ENCODE measurements at places on chromosomes 1 and 21. TPM values are rescaled to one million over a fixed set of nuclear protein-coding genes. Genes with fewer than 3 reads are reported as not detected.

GRCh38 chr21:29187944-29188343 is 57.5 kb downstream of the MAP3K7CL start:
- no peak overlapping the region for H3K4me3 ChIP-seq
- no peaks in the 10 kb centered on the region for H3K36me3 ChIP-seq
- DNase-seq: no peak
- H3K27me3 ChIP-seq: no peaks in the 10 kb centered on the region

DNA sequence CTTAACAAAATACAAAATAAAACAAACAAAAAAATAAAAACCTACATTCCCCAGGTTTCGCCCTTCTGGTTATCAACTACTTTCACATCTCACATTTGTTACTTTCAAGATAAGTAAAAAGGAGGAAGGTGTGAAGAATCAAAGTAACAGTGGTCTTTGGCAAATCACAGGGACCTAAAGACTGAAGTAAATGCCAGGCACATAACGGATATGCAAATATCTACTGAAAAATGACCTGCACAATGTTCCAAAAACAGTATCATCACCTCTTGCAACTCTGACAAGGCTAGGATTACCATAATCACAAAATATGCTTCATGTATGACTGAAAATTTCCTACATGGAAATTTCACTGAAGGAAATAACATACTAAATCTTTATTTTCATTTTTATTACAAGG is 29.3 kb downstream of the COP1 start:
- no peaks in the 10 kb centered on the region for H3K4me1 ChIP-seq
- no peak overlapping the region for H3K27ac ChIP-seq
- H3K4me3 ChIP-seq: no peak overlapping the region
- H3K27me3 ChIP-seq: no peaks in the 10 kb centered on the region
- DNase-seq: no peak

DNA sequence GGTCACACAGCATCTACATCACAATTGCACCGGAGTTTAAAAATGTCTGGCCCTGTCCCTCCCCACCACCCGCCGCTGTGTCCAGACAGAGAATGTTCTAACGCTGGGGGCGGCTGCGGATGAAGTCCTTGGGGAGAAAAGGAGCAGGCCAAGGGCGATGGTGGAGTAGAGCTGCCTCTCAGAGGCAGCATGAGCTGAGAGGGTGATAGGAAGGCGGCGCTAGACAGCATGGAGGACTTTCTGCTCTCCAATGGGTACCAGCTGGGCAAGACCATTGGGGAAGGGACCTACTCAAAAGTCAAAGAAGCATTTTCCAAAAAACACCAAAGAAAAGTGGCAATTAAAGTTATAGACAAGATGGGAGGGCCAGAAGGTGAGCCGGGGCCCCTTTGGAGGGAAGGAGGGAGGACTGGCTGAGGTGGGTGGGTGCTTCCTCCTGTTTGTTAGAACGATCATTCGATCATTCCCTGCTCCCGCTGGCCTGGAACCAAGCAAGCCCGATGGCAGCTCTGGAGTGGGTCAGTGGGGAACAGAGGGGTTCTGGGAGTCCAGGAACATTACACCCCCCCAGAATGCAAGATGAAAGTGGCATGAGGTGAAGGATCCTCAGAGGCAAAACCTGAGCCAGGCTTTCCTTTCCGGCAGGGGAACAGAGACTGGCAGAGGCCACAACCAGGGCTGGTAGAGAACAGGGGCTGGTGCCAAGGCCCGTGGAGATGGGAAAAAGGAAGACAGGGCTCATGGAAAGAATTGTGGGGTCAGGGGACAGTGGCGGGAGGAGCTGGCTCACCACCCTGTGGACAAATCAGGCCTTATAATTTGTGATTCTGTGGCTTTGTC is at the start of the genes FAM229A and TSSK3:
TSS of gene FAM229A (minus strand) at position 12 of the 840 bp plus-strand sequence. CDS start 394 bp downstream, outside the sequence.
TSS of gene TSSK3 (plus strand) at position 66 of the 840 bp plus-strand sequence. CDS start at position 229, 163 bp downstream.
- peaks cover 2% of the 10 kb centered on the region for H3K36me3 ChIP-seq
- H3K4me3 ChIP-seq: peak within 1 kb of the TSS; percentile 10
- H3K27ac ChIP-seq: no peak within 1 kb of the TSS
- no peaks in the 10 kb centered on the region for H3K4me1 ChIP-seq
- peak; percentile 80 for DNase-seq

DNA sequence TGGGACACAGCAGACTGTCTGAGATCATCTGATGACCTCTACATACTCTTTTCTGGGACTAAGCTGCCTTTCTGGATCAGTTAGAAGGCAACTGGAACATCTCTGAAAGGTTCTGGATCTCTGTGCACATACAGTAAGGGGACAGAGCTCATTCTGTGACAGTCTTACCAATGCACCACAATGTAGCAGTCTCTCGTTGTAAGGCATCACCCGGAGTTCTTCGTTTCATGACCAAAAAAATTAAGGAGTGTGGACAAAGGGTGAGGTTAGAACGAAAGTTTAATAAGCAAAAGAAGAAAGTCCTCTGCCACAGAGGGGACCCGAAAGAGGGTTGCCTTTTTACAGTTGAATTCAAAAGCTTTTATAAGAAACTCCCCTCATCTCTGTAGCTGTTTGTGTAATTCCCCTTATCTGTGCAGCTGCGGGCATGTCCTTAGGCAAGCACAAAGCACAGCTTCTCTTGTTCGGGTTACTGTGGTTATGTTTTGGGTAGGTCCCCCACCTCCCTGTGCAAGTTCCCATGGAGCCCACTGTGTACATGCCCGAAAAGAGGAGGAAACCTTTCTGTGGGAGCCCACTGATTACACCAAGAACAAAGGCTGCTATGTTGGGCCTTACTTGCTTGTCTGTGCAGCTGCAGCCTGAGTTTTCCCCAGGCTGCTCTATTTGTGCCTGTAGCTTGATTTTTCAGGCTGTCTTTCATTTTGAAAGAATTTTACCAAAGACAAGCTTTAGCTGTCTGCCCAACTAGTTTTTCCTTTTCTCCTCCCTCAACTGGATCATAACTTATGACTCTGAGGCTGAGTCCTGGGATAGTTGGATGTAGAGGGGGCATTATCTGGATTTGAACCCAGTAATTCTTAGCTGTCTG is 53.1 kb upstream of the CACNA1E start:
- H3K36me3 ChIP-seq: no peaks in the 10 kb centered on the region
- H3K27me3 ChIP-seq: no peaks in the 10 kb centered on the region
- no peak overlapping the region for H3K4me3 ChIP-seq
- H3K27ac ChIP-seq: no peak overlapping the region
- no peaks in the 10 kb centered on the region for H3K4me1 ChIP-seq

- H3K27me3 ChIP-seq: no peaks in the 10 kb centered on the region
- no peak overlapping the region for H3K27ac ChIP-seq
- no peak for DNase-seq
- H3K4me3 ChIP-seq: no peak overlapping the region
- H3K36me3 ChIP-seq: no peaks in the 10 kb centered on the region
Observed at GRCh38 chr1:111599781-111600693, 19.6 kb upstream of the RAP1A start.

DNA sequence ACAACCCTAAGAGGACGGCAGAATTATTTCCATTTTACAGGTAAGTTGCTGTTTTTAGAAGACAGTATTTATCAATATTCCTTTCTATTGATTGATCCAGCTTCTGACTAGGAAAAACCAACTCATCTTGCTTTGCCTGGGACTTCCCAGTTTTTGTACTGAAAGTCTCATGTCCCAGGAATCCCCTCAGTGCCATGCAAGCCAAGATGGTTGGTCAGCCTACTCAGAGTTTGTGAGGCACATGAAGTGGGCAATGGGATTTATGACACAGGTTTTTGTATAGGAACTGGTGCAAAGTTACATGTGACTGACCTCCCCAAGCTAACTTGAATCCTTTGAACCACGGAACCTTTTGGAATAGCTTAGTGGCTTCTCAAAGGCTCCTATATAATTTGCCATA is 45.5 kb downstream of the GNG12 start:
- no peaks in the 10 kb centered on the region for H3K36me3 ChIP-seq
- no peak overlapping the region for H3K27ac ChIP-seq
- no peak overlapping the region for H3K4me3 ChIP-seq

DNA sequence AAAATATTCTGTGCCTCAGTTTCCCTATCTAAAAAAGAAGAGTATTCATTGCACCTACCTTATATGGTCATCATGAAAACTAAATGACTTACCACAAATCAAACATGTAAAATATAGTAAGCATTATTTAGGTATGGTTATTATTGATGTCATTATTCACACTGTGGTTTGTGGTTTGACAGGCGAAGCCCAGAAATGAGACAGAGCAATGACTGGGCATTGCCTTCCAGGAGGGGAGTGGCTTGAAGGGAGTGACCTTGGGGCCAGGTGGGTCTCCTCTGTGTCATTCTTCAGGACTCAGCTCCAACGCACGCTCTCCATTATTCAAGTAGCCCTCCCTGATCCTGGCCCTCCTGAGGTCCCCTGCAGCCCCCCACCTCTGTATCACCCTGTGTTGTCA is 133.7 kb downstream of the DMRTA2 start:
- DNase-seq: no peak
- H3K36me3 ChIP-seq: no peaks in the 10 kb centered on the region
- H3K4me1 ChIP-seq: no peaks in the 10 kb centered on the region
- no peaks in the 10 kb centered on the region for H3K27me3 ChIP-seq
- H3K27ac ChIP-seq: no peak overlapping the region

DNA sequence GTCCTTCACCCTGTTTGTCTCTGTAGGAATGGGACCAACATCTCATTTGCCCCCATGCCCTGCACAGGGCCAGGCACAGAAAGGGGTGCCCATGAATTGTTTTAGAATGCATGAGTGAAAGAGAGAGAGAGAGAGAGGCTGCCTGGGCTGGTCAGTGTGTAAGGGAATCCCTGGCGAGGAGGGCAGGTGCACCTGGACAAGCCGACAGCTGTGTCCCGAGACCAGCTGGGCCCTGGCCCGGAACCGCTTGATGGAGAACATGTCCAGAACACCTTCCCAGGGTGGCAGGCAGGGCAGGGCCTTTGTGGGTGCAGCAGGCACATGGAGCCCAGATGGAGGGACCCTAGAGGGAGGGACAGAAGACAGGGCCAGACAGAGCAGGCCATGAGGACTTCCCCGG is 22.7 kb downstream of the SPOCD1 start:
- H3K4me1 ChIP-seq: no peaks in the 10 kb centered on the region
- H3K4me3 ChIP-seq: no peak overlapping the region
- H3K27me3 ChIP-seq: no peaks in the 10 kb centered on the region
- H3K27ac ChIP-seq: no peak overlapping the region

DNA sequence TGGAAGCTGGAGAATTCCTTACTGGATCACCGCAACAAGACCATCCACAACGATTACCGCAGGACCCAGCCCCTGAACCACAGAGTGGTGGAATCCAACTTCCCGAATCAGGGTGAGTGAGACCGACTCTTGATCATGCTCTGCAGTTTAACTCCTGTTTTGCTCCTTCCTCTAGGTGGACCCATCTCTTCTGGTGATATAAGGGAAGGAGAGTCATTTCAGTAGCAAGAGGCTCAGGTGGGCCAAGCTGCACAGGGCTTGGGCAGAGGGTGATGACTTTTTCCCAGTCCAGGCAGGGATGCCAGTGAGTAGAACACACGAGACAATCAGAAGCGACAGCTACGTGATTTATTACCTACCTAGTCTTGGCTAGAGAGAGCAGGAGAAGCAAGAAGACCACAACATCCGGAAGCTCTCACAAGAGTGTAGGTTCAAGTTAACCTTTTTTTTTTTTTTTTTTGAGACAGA is 25.2 kb downstream of the CA6 start:
- H3K4me1 ChIP-seq: no peaks in the 10 kb centered on the region
- H3K27ac ChIP-seq: no peak overlapping the region
- DNase-seq: no peak
- no peak overlapping the region for H3K4me3 ChIP-seq
- H3K36me3 ChIP-seq: no peaks in the 10 kb centered on the region

DNA sequence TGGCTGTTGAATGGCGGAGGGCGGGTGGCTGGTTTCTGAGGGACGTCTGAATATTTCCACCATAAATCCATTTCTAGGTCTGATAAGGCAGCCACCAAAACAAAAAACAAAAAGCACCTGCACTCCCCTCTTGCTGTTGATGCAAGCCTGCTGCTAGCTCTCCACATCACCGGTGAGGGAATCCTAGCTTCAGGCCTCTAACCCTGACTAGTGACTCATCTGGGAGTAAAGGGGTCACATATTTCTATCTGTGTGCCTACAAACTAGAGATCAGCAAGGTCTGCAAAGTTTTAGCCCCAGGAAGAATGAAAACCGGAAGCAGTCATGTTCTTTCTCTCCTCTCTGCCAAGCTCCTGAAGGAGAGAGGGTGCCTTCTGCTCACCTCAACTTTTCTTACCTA is 10.3 kb upstream of the ERMAP start:
- H3K4me1 ChIP-seq: no peaks in the 10 kb centered on the region
- DNase-seq: no peak
- H3K27ac ChIP-seq: no peak overlapping the region
- no peaks in the 10 kb centered on the region for H3K27me3 ChIP-seq
- no peak overlapping the region for H3K4me3 ChIP-seq
- H3K36me3 ChIP-seq: no peaks in the 10 kb centered on the region

- DNase-seq: no peak
- no peak overlapping the region for H3K4me3 ChIP-seq
- H3K27me3 ChIP-seq: no peaks in the 10 kb centered on the region
- no peak overlapping the region for H3K27ac ChIP-seq
- H3K4me1 ChIP-seq: no peaks in the 10 kb centered on the region
Observed at GRCh38 chr1:70008660-70009059, 196.7 kb downstream of the LRRC40 start.

The BMP8B gene
- total RNA-seq: 0.81 TPM

The CD1E gene
- total RNA-seq: not detected

The MRPS15 gene
- total RNA-seq: 34.7 TPM

The NKAIN1 gene
- not detected for total RNA-seq

The L1TD1 gene
- total RNA-seq: 0.84 TPM

The RUNX1 gene
- 58.2 TPM for total RNA-seq

The GBP7 gene
- not detected for total RNA-seq

The CYP4A22 gene
- total RNA-seq: 0.18 TPM

The SPATA46 gene
- not detected for total RNA-seq

The CLSTN1 gene
- total RNA-seq: 113 TPM

The FAM43B gene
- total RNA-seq: 0.52 TPM
